ENCODE measurements at places on chromosomes 11 and 22.

GRCh38 chr11:35377262-35377661 lies 42.1 kb downstream of the SLC1A2 start:
- DNase-seq: no peak

DNA sequence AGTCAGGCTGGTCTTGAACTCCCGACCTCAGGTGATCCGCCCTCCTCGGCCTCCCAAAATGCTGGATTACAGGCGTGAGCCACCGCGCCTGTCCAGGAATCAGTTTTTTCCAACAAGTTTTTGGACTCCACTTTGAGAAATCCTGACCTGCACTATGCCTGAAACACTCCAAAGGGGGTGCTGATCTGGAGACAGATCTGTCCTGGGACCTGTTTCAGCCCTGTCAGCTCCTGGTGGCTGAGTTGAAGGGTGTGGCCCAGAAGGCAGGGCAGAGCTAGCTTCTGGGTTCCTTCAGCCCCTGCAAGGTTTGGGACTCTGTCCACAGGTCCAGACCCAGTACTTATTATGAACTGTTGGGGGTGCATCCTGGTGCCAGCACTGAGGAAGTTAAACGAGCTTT lies 1.2 kb downstream of the DNAJC4 start:
- no peak for DNase-seq

DNA sequence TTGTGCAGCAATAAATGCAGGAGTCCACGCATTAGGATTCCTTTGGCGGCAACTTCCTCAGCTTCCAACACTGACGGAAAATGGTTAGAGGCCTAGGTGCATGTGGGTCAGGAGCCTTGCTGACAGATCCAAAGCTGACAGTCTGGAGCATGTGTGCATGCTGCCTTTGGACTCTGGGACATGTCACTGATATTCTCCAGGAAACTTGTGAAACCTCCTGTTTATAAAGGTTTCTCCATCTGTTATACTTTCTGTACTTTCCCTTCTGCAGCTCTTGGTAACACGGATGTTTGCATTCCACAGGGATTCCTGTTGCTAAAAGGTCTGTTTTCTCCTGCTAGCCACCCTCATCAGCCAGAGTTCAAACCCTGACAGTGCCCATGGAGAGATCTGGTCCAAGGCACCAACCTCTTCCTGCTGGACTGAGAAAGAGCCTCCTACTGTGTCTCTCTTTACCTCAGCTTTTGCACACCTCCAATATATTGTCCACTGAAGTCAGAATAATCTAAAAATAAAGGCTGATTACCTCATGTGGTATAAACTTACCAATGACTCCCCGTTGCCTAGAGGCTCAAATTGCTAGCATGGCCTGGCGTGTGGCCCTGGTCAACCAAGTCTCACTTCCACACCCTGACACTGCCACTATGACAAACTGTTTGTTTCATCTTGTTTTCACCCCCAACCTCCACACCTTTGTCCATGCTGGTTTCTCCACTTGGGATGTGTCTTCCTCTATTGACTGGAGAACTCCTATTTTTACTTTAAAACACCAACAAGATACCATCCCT lies 31.1 kb upstream of the LYVE1 start:
- no peak for DNase-seq

- DNase-seq: no peak
These were observed 17.2 kb downstream of the SYNGR1 start for GRCh38 chr22:39367035-39367434.

DNA sequence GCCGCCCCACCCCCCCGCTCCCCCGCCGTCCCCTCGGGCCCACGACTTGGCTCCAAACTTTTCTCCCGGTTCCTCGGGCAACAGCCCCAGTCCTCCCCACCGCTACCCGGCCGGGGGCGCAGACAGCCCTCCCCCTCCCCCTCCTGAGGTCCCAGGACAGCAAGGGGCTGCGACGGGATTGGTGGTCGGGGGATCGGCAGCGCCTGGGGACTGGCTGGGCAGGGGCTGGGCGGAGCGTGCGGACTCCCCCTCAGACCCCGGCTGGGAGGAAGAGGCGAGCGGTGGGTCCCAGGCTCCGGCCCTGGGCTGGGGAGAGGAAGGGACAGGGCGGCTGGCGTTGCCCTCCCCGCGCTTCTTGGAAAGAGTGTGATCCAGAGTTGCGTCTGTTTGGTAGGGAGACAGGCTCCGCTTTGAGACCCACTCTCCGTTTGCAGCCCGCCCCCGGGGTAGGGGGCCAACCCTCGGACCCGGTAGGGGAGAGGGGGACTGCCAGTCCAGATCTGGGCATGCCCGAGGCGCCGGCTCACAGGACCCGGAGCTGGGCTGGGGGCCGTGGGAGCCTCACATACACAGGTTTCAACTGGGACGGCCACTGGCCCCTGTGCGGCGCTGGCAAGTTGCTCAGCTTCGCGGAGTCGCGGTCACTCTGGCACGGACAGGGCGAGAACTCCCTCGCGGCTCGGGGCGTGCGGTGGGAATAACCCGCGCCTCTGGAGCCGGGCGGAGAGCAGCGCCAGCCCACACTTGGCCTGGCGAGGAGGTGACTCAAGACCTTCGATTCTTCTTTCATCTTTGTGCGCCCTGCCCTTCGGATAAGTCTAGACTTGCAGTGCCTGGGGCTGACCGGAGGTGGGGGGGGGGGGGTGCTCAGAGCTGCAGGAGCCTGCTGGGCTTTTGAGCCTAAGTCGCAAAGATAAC lies 999 bp downstream of the TSKU start:
- no peak for DNase-seq

DNA sequence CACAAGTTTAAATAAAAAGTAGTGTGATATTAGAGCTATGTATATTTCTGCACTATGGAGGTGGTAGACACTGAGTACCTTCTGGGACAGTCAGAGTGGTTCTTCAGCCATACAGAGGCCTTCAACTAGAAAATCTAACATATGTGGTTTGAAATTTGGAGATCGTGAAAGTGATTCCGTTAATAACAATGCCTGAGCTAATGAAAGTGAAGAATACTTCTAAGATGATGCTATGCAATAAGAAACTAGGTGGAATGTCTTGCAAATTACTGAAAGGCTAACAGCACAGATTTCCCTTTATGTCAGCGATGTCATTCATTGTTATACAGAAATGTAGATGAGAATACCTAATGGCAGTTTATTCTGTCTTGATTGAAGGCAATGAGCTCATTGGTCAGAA lies 1984.7 kb upstream of the RAG2 start:
- no peak for DNase-seq

Data from stimulated activated CD4-positive, alpha-beta T cell treated with anti-CD3 and anti-CD28 coated beads, Interleukin-12 subunit alpha, Interleukin-12 subunit beta, amount 100 ng/mL, for 24 hours (primary cell).